IgD-negative memory B cell (primary cell): ENCODE measurements at places on chromosomes 16 and 17. TPM values are rescaled to one million over a fixed set of nuclear protein-coding genes. Genes with fewer than 3 reads are reported as not detected.

SPATA2L gene
- polyA plus RNA-seq, result 12.7 TPM

ANKRD40CL gene
- not detected for polyA plus RNA-seq

BTBD17 gene
- not detected for polyA plus RNA-seq

SOCS1 gene
- 39.1 TPM for polyA plus RNA-seq

ACSM5 gene
- polyA plus RNA-seq, result not detected

MGAT5B gene
- not detected for polyA plus RNA-seq

NDE1 gene
- polyA plus RNA-seq, result 79.2 TPM

HOXB5 gene
- not detected for polyA plus RNA-seq

SLC13A2 gene
- not detected for polyA plus RNA-seq

KRT33B gene
- not detected for polyA plus RNA-seq

NTN1 gene
- not detected for polyA plus RNA-seq

TMEM106A gene
- 10.4 TPM for polyA plus RNA-seq

KARS1 gene
- polyA plus RNA-seq, result 184 TPM

ATP2C2 gene
- polyA plus RNA-seq, result not detected

SLC46A1 gene
- polyA plus RNA-seq, result 2.4 TPM

CUEDC1 gene
- polyA plus RNA-seq, result not detected

DOC2B gene
- polyA plus RNA-seq, result not detected

MAP1LC3B gene
- polyA plus RNA-seq, result 141 TPM

OTOP3 gene
- not detected for polyA plus RNA-seq

CBX8 gene
- 3.2 TPM for polyA plus RNA-seq

CTF1 gene
- not detected for polyA plus RNA-seq

CYBC1 gene
- polyA plus RNA-seq, result 266 TPM

RAB11FIP4 gene
- polyA plus RNA-seq, result 21.0 TPM

CD300E gene
- polyA plus RNA-seq, result 0.11 TPM

CCL4 gene
- 8.4 TPM for polyA plus RNA-seq

CRYBA1 gene
- not detected for polyA plus RNA-seq

SOX9 gene
- polyA plus RNA-seq, result not detected

SPATA32 gene
- 0.34 TPM for polyA plus RNA-seq

TP53TG3F gene
- polyA plus RNA-seq, result not detected

SLC35B1 gene
- polyA plus RNA-seq, result 27.7 TPM
